Common myeloid progenitor, CD34-positive (primary cell): ENCODE measurements at places on chromosomes 2 and 18.

GRCh38 chr2:240452462-240453256 is 17.2 kb downstream of the GPC1 start:
- peak; percentile 23 for DNase-seq

DNA sequence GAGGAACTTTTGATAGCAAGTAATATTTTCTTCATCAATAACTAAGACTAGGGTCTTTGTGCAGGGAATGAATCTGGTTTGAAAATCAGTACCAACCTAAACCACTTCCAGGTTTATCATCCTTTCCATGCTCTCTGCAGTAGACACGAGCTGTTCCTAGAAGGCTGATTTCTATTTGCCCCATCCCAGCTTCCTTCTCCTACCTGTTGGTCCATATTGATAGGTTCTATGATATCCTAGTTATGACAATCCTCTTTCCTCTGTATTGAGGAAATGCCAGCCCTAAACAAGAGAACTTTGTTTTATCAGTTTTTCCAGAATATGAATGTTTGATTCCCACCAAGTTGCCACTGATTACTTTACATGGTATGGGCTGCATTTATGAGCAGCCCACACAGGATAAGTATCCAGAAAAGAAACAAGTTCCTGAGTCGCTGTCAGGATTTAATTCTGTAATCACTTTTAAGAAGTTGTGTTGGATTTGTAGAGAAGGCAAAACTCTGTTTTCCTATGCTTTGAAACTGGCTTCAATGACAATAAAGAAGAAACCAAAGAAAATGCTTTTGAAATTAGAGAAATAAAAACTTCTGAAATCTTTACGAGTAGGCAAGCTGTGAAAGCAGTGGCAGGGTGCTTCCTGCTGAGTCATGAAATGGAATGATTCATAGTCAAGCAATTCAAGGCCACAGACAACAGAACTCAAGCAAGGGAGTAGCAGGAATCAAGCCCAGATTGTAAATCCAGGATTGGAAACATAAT is 37.3 kb upstream of the TANK start:
- DNase-seq: peak; percentile 92

- no peak for DNase-seq
These were observed 202.7 kb downstream of the CYRIA start for GRCh38 chr2:16462958-16463357.

GRCh38 chr2:69588403-69588802 is 55.1 kb downstream of the AAK1 start:
- DNase-seq: no peak

GRCh38 chr2:180046776-180047175 is 39.7 kb upstream of the CWC22 start:
- no peak for DNase-seq

DNA sequence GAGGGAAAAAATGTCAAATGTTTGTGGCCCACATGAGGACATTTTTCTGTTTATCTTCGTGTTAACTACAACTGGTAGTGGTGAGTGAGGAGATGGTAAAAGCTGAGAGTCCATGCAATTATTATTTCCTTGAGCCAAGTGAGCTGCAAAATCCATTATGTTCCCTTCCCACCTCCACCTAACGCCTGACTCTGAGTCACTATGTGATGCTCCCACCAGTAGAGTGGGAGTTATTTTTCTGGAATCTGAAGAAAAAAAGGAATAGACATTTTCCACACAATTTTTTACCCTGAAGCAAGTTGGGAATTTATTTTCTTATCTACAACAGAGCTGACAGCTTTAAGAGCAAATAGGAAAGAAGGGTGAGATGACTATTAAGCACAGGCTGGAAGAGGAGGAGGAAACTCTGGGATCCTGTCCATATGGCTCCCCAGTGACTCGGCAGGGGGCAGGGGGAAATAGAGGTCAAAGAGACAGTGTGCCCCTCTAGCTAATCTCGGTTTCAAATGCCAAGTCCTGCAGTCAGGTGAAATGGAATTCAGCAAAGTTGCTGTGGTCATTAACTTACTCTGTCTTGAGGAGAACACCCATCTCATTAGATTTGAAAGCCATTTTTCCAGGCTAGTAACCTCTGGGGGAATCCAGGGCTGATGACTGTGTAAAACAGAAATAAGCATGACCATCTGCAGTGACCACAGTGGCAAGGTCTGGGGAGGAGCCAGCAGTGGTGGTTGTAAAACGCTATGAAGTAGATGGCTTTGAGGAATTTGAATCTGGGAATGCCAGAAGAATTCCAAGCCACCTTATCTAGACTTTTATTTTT is 463.9 kb downstream of the STK39 start:
- no peak for DNase-seq

GRCh38 chr2:63058144-63058920 is 7.7 kb downstream of the OTX1 start:
- peak; percentile 55 for DNase-seq

GRCh38 chr2:66562304-66562685 is 127.4 kb downstream of the MEIS1 start:
- DNase-seq: no peak

- no peak for DNase-seq
These were observed 14.4 kb upstream of the EGR4 start for GRCh38 chr2:73307720-73308119.

GRCh38 chr2:121104721-121105141 is 180.3 kb downstream of the TFCP2L1 start:
- DNase-seq: no peak

- no peak for DNase-seq
These were observed 185.4 kb downstream of the FBXO15 start for GRCh38 chr18:73962256-73962655.

- no peak for DNase-seq
These were observed 10.9 kb downstream of the DSC2 start for GRCh38 chr18:31091350-31091749.

- peak; percentile 89 for DNase-seq
These were observed 4.3 kb upstream of the ASIC4 start for GRCh38 chr2:219509780-219510511.

- DNase-seq: no peak
These were observed 79.8 kb downstream of the VSNL1 start for GRCh38 chr2:17620280-17620679.
